ENCODE measurements at places on chromosomes 5 and 9.

DNA sequence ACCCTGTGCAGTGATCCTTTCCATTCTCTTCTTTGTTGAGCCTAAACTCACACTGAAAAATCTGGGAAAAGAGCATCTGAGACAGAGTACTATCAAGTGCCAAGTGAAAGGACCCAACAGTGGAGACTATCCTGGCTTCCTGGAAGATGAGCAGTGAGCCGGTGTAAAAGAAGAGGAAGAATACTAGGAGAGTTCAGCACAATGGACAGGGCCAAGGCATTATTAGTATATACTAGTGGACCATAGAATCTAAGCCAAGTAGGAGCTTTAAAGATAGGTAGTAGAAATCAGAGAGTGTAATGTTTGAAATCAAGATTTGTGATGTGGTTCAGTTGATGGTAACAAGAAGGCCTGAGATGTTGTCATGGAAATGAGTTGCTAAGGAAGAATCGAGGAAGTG lies 140.8 kb downstream of the CAMK4 start:
- no peak for DNase-seq

DNA sequence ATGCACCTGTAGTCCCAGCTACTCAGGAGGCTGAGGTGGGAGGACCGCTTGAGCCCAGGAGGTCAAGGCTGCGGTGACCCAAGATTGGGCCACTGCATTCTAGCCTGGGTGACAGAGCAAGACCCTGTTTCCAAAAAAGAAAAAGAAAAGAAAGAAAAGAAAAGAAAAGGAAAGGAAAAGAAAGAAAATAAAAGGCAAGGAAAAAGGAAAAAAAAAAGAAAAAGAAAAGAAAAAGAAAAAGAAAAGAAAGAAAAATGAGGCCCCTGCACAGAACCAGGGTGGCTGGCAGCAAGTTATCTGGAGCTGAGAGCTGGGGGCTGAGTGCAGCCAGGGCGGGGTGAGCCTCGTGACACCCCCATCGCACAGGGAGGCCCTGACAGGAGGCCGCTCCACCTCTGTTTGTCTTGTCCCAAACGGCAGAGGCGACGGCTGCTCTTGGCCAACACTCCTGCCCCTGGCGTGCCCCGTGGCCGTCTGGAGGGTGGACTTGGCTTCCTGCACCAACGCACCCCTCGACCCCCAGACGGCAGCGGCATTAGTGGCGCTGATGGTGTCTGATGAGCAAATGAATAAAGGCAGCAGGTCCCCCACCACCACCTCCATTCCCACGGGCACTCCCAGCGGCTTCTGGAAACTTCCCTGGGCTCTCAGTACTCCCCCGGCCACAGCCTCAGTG lies 16.7 kb downstream of the EXD3 start:
- DNase-seq, result no peak

DNA sequence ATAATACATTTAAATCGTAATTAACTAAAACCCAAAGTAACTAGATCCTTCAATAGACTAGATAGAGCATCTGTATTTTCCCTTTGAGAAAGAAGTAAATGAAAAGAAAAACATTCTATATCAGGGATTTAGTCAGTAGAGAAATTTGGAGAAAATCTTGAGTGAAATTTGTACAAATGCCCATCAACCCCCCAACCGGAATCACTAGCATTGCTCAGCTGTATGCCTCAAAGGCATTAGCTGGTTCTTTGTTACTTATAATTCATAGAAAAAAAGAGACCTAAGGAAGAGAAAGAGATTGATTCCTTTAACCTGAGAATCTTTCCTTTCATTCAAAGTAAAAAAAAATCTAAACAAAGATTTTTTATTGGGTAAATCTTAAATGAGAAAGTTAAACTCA lies 659 bp downstream of the OMD start:
- no peak for DNase-seq

DNA sequence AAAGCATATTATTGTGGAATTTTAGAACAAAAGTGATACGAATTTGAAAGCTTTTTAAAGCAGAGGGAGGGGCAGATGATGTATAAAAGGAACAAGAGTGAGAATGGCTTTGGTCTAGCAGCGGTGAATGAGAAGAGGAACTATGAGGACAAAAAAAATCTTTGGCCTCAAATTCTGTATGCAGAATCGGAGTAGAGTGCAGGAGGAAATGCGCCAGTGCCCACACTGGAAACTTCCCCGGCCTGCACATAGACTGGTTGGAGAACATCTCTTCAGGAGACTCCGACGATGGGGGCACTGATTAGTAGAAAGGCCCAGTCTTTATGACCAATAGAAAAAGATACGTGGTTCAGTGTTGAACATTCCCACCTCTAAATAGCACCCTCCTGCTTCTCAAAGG lies 51.3 kb downstream of the SLC46A2 start:
- no peak for DNase-seq

DNA sequence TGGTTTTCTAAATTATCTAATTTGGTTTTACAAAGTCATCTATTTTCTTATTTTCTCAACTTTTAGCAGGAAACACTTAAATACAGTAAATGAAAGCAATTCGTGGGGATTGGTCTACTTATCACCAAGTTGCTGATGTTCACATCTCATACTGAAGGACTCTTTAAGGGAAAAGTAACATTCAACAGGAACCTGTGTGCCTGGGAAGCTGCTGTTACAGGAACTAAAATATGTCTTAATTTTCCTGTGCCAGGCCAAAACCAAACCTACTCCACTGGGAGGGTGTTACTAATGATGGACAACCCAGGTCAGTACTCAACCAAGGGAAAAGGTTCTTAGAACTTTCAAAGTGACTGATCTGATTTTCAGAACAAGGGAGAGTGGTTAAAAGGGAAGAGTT lies 5.3 kb downstream of the ISCA1 start:
- DNase-seq, result no peak

DNA sequence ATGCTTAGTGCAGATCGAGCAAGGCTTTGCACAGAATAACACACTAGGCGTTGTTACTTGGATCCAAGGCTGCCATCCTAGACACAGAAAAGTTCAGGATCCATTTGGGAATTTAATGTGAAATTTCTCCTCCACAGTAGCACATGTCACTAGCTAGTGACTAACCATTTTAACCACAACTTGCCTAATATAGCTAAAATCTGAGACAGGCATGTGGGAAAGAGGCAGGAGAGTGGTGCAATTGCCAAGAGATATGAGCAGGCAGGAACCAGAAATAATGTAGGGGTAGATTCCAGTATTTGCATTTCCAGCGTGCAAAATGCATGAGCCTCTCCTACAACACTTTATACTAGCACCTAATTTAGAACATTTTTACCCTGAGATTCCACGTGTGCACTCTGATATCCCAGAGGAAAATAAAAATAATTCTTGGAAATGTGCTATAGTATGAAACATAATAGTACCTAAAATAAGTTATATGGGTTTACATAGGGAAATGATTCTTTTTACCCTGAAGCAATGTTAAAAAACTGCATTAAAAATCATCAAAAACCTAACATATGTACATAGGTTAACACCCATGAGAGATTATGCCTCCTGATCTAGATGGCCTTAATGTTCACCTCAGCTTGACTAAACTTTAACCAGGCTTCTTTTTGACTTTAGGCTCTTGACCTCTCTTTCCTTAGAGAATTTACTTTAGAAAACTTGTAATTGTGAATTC lies 1230.6 kb upstream of the NUDT12 start:
- no peak for DNase-seq

GRCh38 chr5:39730006-39730405 lies 305.2 kb upstream of the DAB2 start:
- no peak for DNase-seq

Data from stimulated activated CD4-positive, alpha-beta T cell treated with anti-CD3 and anti-CD28 coated beads, TNF-alpha, amount 100 ng/mL, for 48 hours (primary cell).